Left colon (tissue), 2 donors: ENCODE measurements at places on chromosomes 16 and 17. TPM values are rescaled to one million over a fixed set of nuclear protein-coding genes. Genes with fewer than 3 reads are reported as not detected.

The TMEM238L gene
- 95.0 TPM for total RNA-seq

GRCh38 chr16:73289232-73289631 is 241.3 kb upstream of the ZFHX3 start:
- DNase-seq = no peak

The LRRC36 gene
- total RNA-seq = 0.34 TPM

GRCh38 chr17:79221597-79221996 is 147.0 kb downstream of the ENGASE start:
- DNase-seq = no peak

DNA sequence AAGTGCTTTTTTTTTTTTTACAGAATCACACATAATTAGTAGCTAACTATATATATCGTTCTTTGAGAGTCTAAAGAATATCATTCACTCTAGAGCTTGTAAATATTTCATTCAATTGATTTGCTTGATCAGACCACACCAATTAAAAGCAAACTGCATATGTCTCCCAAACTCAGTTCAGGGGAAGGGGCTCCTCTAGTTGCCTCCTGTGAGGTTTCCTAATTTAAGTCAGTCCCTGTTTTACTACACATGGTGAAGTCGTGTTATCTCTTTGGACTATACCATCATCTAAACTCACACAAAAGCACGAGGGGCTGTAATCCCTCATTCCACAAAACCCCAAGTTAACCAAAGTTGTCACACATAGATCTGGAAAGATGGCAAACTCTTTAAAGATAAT is 11.7 kb downstream of the NACA2 start:
- no peak for DNase-seq

- DNase-seq = no peak
Observed at GRCh38 chr17:48184721-48185120, 77.2 kb downstream of the SNX11 start.

- no peak for DNase-seq
Observed at GRCh38 chr16:82748026-82748425, 121.3 kb downstream of the CDH13 start.

DNA sequence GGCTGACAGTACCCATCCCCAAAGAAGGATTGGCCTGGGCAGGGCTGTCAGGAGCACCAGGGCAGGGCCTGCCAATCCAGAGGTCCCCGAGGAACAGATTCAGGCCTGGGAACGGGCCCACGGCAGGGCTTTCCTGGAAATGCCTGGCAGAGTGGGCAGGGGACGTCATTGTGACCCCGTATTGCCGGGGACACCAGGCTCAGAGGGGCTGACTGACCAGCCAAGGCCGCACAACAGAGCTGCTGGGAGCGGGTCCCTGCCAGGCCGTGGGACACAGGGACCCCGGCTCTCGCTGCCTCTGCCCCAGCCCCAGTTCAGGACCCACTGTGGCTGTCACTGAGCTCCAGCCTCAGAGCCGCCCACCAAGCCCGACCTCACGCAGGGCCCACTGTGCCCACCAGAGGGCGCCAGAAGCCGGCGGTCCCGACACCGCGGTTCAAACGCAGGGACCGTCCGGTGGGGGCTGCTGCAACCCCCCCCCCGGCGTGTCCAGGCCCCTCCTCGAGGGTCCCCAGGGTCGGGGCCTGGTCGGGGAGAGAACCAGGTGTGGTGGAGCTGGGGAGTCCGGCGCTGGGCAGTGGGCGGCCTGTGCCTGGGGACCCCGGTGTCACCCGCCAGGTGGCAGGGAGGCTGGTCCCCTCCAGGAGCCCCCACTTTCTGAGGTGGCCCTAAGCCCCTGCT is 15.2 kb upstream of the SSTR5 start:
- peak; percentile 69 for DNase-seq

DNA sequence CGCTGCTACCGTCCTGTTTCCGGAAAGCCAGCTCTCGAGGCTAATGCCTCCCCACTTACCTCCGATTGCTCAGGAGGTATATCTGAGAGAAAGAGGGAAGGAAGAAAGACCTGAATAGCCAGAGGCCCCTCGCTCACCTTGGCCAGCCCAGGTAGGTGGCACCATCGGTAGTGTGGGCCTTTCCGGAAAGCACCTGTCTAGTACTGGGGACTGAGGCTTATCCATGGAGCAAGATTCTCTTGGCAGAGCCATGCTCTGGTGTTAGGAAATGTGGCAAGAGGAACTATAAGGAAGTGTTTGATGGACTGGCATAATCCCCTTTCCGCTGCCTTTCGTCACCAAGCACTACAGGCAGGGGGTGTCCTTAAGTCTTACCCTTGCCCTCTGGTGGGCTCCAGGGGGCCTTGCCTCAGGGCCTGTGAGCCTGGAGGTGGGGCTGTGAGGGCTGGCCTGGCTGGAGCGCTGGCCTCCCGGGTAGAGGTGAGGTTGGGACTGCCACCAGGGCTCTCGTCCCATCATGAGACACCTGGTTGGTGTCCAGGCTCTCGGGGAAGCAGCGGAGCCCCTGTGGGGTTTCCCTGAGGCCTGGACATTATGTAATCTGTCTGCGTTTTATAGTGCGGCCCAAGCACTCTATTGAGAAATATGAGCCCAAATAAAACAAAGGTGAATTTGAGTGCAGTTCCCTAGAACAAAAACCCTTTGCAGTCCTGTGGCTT is 2.9 kb downstream of the CMIP start:
- peak; percentile 49 for DNase-seq

- no peak for DNase-seq
Observed at GRCh38 chr16:70604407-70605282, 41.7 kb upstream of the IL34 start.

The KRTAP2-2 gene
- total RNA-seq = not detected

GRCh38 chr16:81647527-81647926 is 131.6 kb upstream of the PLCG2 start:
- no peak for DNase-seq

- no peak for DNase-seq
Observed at GRCh38 chr17:3845291-3845620, 790 bp downstream of the NCBP3 start.

The AIPL1 gene
- not detected for total RNA-seq

DNA sequence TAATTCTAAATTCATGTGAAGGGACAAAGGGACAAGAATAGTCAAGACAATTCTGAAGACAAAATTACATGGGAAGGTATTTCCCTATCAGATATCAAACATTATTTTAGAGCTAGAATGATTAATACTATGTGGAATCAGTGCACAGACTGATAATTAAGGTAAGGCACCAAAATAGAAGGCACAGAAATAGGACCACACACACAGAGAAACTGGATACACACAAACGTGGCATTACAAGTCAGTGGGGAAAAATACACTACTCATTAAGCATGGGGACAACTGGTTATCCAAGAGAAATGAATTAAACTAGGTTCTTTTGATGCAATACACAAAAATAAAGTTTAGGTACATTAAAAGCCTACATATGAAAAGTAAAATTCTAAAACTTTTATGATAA is 132.8 kb upstream of the NETO2 start:
- DNase-seq = no peak

The COX11 gene
- 43.6 TPM for total RNA-seq

The CDK5R1 gene
- 0.61 TPM for total RNA-seq

The RNF112 gene
- total RNA-seq = 4.0 TPM

The SYT17 gene
- 9.1 TPM for total RNA-seq

- DNase-seq = no peak
Observed at GRCh38 chr16:57229079-57229478, 16.0 kb upstream of the ARL2BP start.

DNA sequence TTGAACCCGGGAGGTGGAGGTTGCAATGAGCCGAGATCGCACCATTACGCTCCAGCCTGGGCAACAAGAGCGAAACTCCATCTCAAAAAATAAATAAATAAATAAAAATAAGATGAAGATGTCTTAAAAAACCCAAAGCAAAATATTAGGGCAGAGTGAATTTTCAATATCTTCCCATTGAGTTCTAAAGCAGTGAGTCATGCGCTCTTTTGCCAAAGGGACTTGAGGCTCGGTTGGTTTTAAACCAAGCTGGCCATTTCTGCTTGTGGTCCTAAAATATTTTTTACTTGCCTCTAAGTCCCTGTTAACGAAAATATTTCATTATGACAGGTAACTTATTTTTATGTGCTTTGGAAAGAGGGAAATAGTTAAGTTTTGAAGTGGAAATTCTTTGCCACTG is 4.7 kb downstream of the PAFAH1B1 start:
- DNase-seq = no peak

DNA sequence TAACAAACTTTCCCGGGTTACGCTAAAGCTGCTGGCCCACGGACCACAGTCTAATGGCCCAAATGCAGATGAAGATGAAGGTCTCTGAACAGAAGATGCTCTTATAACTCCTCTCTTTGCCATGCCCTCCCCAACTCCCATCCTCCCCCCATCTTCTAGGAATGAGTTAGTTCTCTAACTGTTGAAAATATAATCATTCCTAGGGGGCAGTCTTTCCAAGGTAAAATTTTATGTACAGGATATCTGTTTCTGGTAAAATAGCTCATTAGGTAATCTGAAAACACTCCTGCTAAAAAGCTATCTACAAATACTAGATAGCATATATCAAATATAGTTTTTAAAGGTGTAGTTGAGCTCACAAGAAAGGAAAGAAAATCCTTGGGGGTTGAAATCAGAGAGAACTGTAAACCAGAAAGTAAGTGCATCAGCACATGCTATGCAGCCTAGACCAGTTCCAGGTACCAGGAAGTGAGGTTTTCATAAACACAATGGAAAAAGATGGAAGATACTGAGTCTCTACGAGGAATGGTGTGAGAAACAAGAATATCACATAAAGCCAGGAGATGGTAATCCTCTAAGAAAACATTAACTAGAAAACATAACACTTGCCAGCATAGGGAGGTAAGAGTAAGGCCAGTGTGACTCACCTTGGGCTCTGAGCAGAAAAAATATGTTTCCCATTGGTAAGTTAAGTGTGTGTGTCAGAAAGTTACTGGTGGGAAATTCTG is 38.1 kb downstream of the CMC2 start:
- DNase-seq = no peak

- peak; percentile 86 for DNase-seq
Observed at GRCh38 chr17:38674749-38675615, at the start of gene EPOP. TSS of gene EPOP (minus strand) at chr17:38674957. CDS start at chr17:38674495, 462 bp downstream.

The UNC13D gene
- 20.5 TPM for total RNA-seq

DNA sequence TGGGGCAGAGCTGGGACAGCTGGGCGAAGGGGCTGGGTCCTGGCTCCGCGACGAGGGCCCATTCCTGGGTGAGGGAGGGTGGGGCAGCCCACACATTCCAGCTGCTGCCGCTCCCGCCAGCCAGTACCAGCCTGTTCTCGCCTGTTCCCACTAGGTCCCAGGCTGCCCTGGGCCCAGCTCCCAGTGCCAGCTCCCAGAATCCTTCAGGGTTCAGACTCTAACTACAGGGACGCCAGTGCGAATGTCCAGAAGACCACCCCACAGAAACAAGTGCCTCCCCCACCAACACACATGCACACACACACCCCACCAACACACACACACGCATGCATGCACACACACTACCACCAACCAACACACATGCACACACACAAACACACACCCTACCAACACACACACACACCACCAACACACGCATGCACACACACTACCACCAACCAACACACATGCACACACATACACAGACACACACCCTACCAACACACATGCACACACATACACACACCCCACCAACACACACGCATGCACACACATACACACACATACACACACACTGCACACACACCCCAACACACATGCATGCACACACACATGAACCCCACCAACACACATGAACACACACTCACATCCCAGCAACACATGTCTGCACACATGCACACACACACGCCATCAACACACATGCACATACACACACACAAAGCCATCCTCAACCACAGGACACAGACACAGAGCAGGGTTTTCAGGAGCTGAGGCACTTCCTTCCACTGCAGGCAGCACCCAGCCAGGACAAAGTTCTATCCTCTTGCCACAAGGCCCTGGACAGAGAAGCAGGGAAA is 27.5 kb upstream of the KRT17 start:
- DNase-seq = peak; percentile 87

DNA sequence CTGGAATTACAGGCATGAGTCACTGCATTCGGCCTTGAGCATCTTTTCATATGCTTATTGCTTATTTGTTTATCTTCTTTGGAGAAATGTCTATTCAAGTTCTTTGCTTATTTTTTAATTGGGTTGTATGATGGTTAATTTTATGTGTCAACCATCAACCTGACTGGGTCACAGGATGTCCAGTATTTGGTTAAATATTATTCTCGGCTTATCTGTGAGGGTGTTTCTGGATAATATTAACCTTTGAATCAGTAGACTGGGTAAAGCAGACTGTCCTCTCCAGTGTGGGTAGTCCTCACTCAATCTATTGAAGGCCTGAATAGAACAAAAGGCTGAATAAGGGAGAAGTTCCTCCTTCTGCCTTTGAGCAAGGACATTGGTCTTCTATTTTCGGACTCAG is 142.0 kb downstream of the SSH2 start:
- DNase-seq = no peak

- DNase-seq = no peak
Observed at GRCh38 chr16:28495795-28496749, 1.6 kb downstream of the APOBR start.

- DNase-seq = no peak
Observed at GRCh38 chr17:50689956-50690886, 17.5 kb downstream of the ANKRD40 start.

- no peak for DNase-seq
Observed at GRCh38 chr17:39794249-39794970, 56.7 kb downstream of the GRB7 start.

The ZP2 gene
- 0.18 TPM for total RNA-seq

The FNDC8 gene
- not detected for total RNA-seq

The CACNG4 gene
- total RNA-seq = 0.15 TPM

DNA sequence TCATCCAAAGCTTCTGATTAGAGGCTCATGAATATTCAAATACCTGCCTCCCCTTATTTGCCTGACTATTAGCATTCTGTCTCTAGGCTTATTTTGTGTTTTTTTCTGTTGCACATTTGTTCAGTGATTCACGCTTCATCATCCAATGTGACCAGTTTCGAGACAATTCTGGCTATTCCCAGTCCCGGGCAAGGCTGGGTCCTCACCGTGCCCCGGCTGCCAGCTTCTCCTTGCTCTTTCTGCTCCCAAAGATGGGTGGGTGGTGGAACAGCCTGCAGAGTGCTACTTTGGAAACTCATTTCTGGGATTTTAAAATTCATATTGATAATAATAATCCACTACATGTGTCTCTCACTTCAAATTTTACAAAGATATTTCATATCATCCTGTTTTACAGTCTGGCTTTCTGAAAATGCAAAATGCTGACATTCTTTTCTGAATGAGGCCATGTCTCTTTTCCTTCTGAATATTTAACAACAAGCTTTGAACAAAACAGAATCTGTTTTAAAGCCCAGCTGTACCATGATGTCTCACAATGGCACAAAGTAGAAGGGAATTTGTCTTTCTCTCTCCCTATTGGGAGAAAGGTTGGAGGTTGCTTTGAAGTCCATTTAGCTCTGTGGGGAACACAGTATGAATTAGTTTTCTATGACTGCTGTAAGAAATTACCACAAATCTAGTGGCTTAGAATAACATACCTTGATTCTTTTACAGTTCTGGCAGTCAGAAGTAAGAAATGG is 116.9 kb upstream of the CDH13 start:
- no peak for DNase-seq

- no peak for DNase-seq
Observed at GRCh38 chr17:2904135-2904534, 107.9 kb downstream of the RAP1GAP2 start.
